Trophoblast cell (in vitro differentiated cells and primary cell): ENCODE measurements at places on chromosomes 3 and 15.

DNA sequence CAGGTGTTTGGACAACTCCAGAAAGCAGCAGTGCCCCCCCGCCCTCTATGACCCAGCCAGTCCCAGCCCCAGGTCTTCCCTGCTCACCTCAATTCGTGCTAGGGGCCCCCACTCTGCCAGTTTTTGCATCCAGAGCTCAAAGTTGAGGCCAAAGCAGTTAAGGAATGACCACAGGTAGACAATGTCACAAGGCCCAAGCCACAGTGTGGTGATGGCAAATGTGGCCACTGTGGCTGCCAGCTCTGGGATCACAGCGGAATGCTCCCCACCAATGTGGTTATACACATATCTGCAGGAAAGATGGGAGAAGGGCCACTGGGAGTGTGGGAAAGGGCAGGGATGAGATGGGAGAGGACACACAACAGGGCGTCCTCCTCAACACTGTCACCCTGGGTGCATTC is 8.2 kb downstream of the KLHL40 start:
- no peak for DNase-seq

DNA sequence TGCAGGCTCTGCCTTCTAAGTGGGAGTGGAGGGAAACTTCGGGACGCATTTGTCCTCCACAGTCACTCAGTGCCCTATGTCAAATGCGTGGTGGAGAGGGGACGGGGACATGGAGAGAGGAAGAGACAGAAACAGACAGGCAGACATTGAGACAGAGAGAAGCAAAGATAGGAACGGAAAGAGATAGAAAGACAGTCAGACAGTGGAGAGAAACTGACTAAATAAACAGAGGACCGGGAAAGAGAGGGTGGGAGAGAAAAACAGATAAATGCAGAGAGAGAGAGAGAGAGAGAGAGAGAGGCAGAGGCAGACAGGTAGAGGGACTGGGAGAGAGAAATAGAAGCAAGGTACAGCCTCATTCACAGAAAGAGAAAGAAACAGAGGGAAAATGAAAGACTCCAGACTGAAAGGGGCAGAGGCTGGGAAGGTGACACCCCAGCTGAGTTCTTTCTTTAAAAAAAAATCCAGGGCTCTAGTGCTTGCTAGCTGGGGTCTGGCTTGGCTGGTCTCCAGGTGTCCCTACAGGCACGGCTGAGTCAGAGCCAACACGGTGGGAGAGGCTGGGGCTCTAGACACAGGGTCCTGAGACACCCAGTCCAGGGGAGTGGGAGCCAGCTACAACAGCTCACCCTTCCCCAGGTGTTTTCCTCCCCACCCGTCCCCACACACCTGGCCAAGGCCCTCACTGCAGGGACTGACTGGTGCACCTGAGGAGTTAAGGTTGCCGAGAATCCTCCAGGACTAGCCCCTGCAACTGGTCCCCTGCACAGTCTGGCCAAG is 506.1 kb upstream of the PROK2 start:
- no peak for DNase-seq

DNA sequence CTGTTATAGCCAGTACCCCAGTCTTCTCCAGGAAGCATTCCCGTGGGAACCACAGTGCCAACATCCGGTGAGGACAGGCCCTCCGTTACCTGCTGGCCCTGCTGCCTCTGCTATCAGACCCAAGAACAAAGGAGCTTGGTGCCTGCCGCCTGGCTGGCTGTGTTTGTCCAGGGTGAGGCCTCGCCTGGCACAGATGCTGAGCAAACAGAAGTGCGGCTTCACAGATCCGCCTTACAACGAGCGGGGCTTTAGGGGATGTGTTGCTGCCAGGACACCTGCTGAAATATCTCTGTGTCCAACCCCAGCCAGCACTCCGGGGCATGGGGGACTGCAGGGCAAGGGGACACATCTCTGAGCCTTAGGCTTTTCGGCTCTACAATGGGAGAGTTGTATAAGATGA is 2.2 kb upstream of the EPHB3 start:
- no peak for DNase-seq

DNA sequence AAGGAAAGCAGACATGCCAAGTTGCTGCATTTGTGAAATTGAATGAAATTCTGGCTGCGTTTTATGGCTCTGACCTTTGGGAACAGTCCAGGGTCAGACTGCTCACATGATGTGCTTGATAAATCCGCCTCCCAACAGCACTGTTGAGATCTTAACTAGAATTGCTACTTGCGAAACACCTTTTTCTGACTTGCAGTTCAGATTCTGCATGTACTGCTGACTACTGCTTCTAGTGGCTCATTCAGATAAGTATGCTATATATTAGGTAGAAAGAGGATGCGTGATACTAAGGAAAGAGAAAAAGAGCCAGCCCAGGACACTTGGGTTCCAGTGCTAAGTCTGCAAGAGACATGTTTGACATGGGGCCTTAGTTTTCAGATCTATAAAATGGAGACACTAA is 129.4 kb downstream of the LPP start:
- no peak for DNase-seq

DNA sequence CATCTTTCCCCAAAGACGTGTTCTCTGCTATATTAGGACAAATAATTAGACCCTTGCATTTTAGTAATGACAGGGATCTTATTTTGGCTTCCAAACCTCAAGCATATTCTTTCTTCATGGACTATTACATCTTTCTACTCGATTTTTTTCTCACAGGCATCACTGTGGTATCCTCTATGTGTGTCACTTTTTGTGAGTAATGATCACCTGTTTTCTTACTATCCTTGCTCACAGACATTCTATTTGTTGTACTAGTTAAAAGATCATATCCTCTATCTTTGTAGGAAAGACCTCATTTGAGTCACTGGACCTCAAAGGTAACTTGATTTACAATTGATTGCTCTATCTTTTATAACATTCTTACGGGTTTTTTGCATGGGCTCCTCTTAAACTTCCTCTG is 6.8 kb downstream of the C3orf80 start:
- no peak for DNase-seq

GRCh38 chr15:79365765-79366164 is 54.9 kb downstream of the TMED3 start:
- no peak for DNase-seq

GRCh38 chr3:24937780-24938179 is 443.1 kb upstream of the THRB start:
- DNase-seq = no peak

DNA sequence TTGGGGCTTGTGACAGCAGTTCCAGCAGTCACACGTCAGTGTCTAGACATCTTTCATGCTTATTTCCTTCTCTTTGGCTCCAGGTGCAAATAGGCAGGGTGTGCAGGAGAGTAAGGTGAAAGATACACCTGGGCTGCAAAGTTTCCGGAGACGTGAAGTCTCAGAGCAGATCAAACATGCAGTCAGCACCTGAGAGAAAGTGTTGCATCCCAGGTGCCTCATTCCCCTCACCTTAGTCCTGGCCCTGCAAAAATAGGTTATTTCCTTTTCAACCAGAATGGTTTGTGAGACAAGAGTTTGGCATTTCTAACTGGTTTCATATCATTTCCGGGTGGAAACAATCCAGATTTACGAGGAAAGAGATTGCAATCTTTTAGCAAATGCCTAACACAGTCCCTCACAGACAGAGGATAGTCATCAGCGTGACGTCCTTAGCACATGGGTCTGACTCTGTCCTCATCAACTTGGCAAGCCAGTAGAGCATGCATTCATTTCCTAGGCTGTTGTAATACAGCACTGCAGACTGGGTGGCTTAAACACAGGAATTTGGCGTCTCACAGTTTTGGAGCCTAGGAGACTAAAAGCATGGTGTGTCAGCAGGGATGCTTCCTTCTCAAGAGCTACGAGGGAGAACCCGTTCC is 58.2 kb upstream of the ARRDC4 start:
- DNase-seq = peak; percentile 72

DNA sequence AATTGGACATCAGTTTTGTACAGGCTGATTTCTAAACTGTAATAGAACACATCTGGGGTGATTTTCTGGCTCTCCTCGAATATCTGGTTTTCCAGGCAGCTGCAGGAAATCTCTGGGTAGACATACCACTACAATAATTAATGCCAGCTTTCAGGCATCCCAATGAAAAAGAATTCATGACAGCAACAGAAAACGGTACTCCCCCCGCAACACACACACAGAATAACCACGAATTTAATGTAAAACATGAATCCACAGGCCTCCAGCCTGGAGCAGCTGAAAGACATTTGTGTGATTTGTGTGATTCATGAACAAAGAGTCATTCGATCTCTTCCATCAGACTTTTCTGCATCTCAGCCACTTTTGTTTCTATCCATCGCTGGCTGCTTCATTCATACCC is 262.2 kb downstream of the MAGI1 start:
- DNase-seq = no peak

DNA sequence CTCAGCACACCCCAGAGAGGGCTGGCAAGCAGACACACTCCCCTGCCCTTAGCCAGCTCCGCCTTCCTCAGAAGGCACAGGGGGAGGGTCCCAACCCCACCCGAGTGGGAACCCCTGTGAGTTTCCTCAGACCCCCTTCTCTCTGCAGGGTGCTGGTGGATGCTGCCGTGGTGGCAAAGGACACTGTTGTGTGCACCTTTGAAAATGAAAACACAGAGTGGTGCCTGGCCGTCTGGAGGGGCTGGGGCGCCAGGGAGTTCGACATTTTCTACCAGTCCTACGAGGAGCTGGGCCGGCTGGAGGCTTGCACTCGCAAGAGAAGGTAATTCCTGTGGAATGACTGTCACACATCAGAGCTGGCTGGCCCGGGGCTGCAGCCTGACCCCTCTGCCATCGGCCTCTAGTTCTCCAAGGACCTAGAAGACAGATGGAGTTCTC is 149.4 kb downstream of the LRRK1 start:
- DNase-seq = peak; percentile 81

DNA sequence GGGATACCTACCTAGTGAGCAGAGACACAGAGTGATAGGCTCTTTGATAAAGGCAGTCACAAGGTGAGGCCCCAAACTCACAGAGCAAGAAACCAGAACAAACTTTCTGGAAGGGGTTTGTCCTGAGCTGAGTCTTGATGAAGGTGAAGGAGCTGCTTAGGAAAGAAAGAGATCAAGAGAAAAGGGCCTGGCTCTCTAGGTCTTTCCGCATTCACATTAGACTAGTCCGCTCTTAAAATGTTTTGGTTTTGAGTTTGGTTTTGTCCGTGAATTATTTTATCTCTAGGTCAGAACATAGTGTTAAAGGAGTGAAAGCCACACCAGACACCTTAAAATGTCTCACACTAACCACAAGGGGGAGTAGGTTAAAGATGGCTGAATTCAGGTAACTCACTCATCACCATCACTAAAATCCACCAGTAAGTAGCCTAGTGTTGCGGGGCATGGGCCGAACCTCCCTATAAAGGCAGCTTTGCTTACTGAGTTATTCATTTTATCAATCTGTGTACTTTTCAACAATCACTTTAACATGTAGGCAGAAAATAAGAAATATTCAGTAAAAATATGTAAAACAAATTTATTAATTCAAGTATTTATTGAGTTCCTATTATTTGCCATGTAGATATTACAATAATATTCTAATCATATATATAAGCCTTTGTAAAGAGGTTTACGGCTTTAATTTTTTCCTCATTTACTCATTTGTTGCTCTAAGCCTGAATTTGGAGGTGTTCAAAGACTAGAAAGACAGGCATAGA is 121.5 kb upstream of the TSC22D2 start:
- DNase-seq = peak; percentile 81

DNA sequence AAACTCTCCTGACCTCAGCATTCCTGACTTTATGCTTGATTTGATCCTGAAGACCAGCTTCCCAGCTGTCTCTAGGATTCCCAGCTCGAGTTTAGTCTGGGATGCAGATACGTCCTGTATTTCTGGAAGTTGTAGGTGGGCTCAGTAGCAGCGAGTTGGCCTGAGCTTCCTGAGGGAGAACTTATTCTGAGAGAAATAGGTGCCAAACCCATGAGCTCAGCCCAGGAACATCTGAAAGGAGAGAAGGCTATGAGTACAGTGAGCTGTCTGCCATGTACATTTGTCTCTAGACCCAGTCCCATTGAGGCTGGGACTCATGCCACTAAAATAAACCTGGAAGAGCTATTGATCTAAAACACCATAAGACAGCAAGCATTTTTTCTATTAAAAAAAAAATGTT is 36.6 kb upstream of the SLC9A9 start:
- no peak for DNase-seq

- no peak for DNase-seq
Observed at GRCh38 chr15:66633041-66633937, 67.5 kb upstream of the LCTL start.

- DNase-seq = peak; percentile 43
Observed at GRCh38 chr3:184145111-184145524, 10.0 kb downstream of the EIF2B5 start.

- no peak for DNase-seq
Observed at GRCh38 chr3:31522152-31522551, 10.6 kb upstream of the STT3B start.

GRCh38 chr3:108221393-108221792 is 831 bp downstream of the IFT57 start:
- DNase-seq = peak; percentile 6

- no peak for DNase-seq
Observed at GRCh38 chr3:30685267-30685667, 78.9 kb downstream of the TGFBR2 start.

- no peak for DNase-seq
Observed at GRCh38 chr3:127118366-127118765, 74.6 kb upstream of the PRR23E start.

- DNase-seq = peak; percentile 53
Observed at GRCh38 chr15:90001683-90002427, 731 bp downstream of the ZNF710 start.

GRCh38 chr15:38220606-38221273 is 31.9 kb upstream of the SPRED1 start:
- no peak for DNase-seq

- DNase-seq = no peak
Observed at GRCh38 chr15:54520616-54521015, 542.4 kb downstream of the UNC13C start.

GRCh38 chr3:32240159-32240545 is 1.7 kb downstream of the CMTM8 start:
- no peak for DNase-seq

- DNase-seq = no peak
Observed at GRCh38 chr3:114878114-114878839, 268.8 kb downstream of the ZBTB20 start.

- DNase-seq = no peak
Observed at GRCh38 chr3:175478301-175478700, 619.2 kb downstream of the NAALADL2 start.

- DNase-seq = no peak
Observed at GRCh38 chr3:155517903-155518302, 224.4 kb upstream of the STRIT1 start.

GRCh38 chr15:34334672-34335071 is 2.9 kb downstream of the SLC12A6 start:
- DNase-seq = peak; percentile 55

- no peak for DNase-seq
Observed at GRCh38 chr15:70526221-70526973, 237.0 kb downstream of the UACA start.

GRCh38 chr3:45311953-45312801 is 76.2 kb upstream of the LARS2 start:
- no peak for DNase-seq

DNA sequence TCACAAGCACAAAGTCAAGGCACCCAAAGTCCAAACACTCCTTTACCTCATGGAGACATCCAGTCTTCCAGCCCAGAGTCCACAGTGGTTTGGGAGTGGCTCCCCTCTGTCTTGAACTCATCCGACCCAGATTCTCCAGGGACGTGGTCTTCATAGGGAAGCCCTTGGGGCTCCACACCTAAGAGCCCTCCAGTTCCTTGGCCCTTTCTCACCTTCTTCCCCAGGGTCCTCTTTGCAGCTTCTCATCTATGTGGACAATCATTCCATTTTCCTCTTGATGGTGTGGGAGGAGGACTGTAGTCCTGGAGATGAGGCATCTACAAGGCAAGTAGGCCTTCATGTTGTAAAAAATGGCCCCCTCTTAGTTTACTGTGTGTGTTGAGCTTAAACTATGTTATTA is 87.3 kb upstream of the RNF7 start:
- DNase-seq = no peak
